Frontal cortex (tissue), 4 donors: ENCODE measurements at places on chromosomes 2 and 18. TPM values are rescaled to one million over a fixed set of nuclear protein-coding genes. Genes with fewer than 3 reads are reported as not detected.

DNA sequence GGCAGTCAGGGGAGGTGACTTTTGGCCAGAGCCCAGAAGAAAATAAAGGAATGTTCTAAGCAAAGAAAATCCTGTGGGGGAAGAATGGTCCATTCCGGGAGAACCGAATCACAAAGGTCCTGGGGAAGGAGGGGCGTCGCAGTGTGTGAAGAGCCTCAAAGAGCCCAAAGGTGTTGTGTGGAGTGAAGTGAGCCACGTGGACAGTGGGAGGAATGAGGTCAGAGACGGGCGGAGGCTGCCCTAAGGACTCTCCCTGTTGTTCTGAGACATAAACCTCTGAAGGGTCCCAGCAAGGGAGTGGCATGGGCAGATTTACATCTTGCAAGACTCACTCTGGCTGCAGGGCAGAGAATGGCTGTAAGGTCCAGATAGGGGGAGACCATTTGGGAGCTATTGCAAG is 91.3 kb upstream of the SEC11C start:
- no peak for DNase-seq

- no peak for DNase-seq
These were observed 17.2 kb downstream of the EIF4E2 start for GRCh38 chr2:232567721-232568120.

DNA sequence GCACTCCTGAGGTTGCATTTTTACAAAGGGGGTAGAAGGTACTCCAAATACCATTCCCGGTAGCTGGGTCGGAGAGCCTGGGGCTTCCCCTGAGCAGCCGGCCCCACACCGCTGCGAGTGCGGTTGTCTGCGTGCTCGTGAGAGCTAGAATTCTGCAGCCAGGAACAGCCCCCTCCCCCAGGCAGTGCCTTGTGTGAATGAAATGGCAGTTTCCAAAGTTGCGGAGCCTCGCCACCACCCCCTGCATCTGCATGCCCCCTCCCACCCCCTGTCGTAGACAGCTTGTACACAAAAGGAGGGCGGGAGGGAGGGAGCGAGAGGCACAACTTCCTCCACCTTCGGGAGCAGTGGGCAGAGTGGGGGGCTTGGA is 1.1 kb downstream of the MYCN start:
- peak; percentile 57 for DNase-seq

GRCh38 chr18:42514512-42514911 is 559.5 kb downstream of the PIK3C3 start:
- DNase-seq, result no peak

- no peak for DNase-seq
These were observed 312.3 kb upstream of the PKDCC start for GRCh38 chr2:41735476-41735875.

Gene BUB1
- 6.9 TPM for total RNA-seq

Gene MYO5B
- total RNA-seq, result 9.8 TPM

DNA sequence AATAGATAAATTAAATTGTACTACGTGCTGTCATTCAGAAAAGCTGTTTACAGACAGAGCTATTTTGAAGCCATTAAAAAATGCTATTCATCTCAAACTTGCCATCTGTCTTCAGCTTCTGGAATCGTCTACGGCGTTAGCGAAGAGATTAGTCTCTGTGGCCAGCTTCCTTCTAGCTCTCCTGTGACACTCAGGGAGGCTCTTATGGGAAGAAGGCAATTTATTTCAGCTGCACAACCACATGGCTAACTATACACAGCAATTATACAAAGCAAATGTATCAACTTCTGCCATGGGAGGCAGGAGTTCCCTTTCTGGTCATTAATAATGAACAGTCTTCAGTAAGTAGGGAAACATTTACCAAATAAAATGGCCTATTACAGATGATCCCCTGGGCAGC is 6.3 kb downstream of the CTAGE1 start:
- DNase-seq, result no peak

- DNase-seq, result no peak
These were observed 135.5 kb downstream of the GAREM1 start for GRCh38 chr18:32335228-32335627.
